GM03348 (cell line): ENCODE measurements at places on chromosomes 6 and 20.
A peak's percentile ranks its signal among the peaks of the same experiment; 100 is the strongest.

- peak; percentile 74 for DNase-seq
These were observed 44.4 kb downstream of the DSTN start for GRCh38 chr20:17614176-17614811.

- peak; percentile 43 for DNase-seq
These were observed 125.0 kb upstream of the DOK5 start for GRCh38 chr20:54350415-54350814.

GRCh38 chr6:42498473-42499128, 46.9 kb upstream of the TRERF1 start:
- no peak for DNase-seq

DNA sequence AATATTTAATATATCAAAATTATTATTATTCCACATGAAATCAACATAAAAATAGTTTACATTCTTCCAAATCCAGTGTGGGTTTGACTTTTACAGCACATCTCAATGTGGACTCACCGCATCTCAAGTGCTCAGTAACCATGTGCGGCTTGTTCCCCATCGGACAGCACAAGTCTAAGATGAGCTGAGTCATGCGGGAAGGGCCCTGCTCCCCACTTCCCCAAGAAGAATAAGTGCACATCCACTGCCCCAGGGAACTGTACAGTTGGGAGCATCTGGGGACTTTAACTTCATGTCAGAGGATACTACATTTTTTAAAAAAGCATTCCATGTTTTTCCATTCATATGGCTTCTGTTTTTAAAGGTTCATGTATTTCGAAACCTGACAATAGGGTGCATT, 325.6 kb downstream of the BTBD3 start:
- DNase-seq: no peak

DNA sequence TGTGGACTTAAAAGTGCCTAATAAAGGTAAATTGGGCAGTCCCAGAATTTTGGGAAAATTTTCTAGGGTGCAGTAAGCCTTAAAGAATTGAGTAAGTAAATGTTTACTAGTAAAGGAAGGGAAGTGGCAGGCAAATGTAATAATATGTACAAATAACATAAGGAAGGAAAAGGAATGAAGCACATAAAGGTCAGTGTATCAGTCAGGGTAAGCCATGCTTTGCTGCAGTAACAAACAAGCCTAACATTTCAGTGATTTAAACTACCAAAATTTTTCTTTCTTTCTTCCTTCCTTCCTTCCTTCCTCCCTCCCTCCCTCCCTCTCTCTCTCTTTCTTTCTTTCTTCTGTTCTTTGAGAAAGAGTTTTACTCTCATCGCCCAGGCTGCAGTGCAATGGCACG, 117.5 kb downstream of the HAO1 start:
- DNase-seq: no peak

GRCh38 chr20:61023612-61024011, 228.4 kb upstream of the CDH4 start:
- DNase-seq: no peak

DNA sequence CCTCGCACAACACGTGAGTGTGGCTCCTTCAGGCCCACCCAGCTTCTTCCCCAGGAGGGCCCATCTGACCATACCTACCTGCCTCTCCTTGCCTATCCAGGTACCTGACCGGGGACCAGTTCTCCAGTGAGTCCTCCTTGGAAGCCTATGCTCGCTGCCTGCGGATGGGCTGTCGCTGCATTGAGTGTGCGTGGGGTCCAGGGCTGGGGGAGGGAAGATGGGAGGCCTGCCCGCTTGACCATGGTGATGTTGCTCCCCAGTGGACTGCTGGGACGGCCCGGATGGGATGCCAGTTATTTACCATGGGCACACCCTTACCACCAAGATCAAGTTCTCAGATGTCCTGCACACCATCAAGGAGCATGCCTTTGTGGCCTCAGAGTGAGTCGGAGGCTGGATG, 26.5 kb downstream of the PLCG1 start:
- DNase-seq: no peak

DNA sequence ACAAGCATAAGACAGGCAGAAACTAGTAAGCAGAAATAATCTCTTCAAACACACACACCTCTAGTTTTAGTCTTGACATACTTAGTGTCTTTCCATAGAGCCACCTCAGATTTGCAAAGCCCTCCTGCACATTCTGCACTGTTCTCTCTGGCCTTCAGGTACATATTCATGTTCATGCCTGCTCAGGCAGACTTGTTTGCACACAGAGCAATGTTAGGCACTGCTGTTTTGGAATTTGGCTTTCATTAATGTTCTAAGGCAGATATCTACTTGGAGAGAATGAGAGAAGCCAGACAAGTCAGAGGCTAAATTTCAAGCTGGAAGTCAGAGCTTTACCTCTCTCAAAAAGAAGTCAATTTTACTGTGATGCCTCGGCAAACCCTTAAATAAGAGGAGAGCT, 21.3 kb upstream of the DST start:
- DNase-seq: no peak

- DNase-seq: no peak
These were observed 339.5 kb upstream of the HSF2 start for GRCh38 chr6:122059918-122060317.

GRCh38 chr6:166443166-166443565, 60.4 kb upstream of the MPC1 start:
- DNase-seq: no peak

GRCh38 chr20:17248224-17248623, 21.4 kb downstream of the PCSK2 start:
- no peak for DNase-seq

DNA sequence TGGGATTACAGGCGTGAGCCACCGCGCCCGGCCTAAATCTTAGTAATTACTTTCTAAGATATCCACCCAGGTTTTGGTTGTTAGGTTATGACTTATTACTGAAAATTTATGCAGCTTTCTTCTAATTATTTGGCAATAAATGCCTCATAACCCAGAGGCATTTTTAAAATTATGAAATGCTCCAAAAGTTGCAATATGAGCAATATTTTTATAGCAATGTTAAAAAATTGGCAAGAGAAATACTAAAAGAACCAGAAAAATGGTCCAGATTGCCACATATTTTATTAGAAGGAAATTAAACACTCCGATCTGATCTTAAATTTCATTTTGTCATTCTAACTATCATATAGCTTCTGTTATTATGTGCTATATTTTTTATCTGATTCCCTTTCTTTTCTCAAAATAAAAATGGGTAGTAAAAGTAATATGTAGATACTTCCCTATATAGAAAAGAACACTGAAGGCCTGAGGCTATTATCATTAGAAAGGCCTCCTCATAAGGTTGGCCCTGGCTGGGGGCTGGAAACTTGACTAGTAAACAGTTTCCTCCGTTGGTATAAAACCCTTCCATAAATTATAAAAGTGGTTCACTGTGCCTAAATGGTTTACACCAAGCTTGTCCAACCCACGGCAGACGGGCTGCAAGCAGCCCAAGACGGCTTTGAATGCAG, 22.1 kb downstream of the BLOC1S5 start:
- DNase-seq: no peak

DNA sequence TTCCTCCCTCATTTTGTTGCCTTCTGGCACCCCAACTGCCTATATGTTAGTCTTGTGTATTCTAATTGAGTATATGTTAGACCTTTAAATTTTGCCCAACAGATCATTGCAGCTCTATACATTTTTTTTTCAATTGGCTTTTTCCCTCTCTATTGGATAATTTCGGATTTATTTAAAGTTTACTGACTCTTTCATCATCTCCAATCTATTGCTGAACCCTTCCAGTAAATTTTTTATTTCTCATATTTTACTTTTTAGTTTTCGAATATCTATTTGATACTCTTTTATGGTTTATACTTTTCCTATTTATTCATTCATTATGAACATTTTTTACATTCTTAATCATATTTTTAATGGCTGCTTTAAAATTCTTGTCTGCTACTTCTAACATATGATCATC, 7.1 kb upstream of the SLC18B1 start:
- DNase-seq: no peak

DNA sequence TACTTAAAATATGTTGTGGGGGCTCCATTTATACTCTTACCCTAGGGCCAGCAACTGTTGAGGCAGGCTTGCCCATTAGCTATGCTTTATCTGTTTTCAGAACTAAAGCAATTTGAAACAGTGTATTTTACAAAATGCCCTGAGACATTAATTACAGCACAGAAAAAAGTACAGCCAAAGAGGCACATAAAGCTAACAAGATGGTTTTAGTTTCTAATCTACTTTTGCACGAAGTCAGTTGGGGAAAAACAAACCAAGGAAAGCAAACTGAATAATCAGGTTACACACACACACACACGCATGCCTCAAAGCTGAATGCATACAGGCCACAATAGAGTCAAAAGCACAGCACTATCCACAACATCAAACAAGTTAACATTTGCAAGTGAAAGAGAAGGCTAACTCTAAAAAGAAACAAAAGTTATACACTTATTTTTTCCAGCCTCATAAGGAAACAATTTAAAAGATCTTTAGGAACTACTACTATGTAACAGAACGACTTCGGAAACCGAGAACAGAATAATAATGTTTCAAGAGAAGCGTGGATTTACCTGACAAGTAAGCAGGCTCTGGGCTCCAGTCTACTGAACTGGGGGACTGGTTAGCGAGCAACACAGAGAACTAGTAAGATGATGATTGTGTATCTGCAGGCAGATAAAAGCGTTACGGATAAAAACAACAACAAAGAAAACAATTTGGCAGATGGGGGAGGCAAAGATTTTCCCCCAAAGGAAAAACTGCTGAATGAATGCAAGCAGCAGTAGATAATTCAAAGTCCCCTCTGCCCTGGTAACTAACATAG, 1.7 kb downstream of the SYCP2 start:
- DNase-seq: no peak

- DNase-seq: peak; percentile 71
These were observed 180.5 kb downstream of the PDE7B start for GRCh38 chr6:136031982-136032381.

GRCh38 chr6:53233309-53233708, 84.7 kb upstream of the GCM1 start:
- DNase-seq: no peak

GRCh38 chr6:122751326-122751725, 28.2 kb upstream of the FABP7 start:
- no peak for DNase-seq

DNA sequence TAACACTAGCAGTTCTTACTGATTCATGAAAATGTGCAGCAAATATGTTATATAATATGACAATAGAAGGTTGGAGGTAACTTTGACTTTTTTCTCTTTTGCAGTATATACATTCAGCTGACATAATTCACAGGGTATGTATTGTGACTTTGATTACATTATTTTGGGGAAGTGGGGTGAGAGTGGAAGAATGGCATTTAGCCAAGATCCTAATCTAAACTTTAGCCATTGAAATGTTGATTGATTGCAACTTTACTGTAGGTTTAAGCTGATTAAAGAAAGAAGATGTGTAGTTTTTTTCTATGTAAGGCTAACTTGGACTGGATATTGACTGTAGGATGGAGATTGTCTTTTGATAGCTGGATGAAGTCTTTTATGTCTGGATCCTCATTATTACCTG, 46.0 kb downstream of the MAPK14 start:
- no peak for DNase-seq

GRCh38 chr6:135182071-135183001, 1.2 kb downstream of the MYB start:
- peak; percentile 36 for DNase-seq

GRCh38 chr20:62381202-62381797, 5.6 kb upstream of the RPS21 start:
- no peak for DNase-seq

GRCh38 chr6:33314515-33314942, 651 bp upstream of the TAPBP start:
- DNase-seq: peak; percentile 75

- no peak for DNase-seq
These were observed 112.0 kb downstream of the BACH2 start for GRCh38 chr6:90184334-90185298.

DNA sequence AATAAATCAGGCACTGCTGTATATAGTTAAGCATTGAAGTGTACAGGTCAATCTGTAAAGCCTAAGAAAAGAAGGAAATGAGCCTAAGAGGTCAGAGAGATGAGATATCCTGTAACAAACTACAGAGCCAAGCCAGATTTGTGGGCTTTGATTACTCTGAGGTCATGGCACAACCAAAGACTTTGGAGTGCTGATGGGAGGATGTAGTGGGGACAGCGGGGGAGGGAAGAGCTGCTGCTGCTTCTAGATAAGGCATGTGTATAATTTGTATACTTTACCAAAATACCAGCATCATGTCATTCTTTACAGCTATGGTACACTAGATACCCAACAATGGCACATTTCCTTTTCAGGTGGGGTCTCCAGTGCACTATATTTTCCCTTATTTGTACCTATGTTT, 102.5 kb downstream of the OGFRL1 start:
- DNase-seq: no peak

DNA sequence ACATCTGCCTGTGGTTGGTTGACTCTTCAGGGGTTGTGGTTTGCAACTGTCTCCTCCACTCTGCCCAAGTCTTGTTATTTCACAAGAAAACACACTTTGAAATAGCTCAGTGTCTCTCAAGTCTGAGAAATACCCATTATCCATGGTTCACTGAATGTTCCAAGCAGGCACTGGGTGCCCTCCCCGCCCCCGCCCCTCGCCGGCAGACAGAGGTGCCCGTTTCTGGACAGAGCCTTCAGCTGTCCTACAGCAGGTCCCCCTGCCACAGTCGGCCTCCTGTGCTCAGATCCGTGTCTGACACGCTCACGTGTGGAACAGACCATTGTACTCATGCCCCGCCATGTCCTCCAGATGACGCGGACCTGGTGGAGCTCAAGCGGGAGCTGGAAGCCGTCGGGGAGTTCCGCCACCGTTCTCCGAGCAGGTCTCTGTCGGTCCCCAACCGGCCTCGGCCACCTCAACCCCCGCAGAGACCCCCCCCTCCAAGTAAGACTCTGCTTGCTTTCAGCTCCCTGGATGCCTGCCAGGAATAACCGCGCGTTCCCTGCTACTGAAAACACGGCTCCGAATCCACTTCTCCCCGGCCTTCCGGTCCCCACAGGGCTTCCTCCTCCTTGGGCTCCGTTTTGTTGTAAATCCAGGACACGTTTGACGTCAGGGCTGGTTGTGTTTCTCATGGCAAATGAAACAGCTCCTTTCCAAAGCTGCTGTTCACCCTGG, 81.4 kb downstream of the SERAC1 start:
- peak; percentile 88 for DNase-seq

DNA sequence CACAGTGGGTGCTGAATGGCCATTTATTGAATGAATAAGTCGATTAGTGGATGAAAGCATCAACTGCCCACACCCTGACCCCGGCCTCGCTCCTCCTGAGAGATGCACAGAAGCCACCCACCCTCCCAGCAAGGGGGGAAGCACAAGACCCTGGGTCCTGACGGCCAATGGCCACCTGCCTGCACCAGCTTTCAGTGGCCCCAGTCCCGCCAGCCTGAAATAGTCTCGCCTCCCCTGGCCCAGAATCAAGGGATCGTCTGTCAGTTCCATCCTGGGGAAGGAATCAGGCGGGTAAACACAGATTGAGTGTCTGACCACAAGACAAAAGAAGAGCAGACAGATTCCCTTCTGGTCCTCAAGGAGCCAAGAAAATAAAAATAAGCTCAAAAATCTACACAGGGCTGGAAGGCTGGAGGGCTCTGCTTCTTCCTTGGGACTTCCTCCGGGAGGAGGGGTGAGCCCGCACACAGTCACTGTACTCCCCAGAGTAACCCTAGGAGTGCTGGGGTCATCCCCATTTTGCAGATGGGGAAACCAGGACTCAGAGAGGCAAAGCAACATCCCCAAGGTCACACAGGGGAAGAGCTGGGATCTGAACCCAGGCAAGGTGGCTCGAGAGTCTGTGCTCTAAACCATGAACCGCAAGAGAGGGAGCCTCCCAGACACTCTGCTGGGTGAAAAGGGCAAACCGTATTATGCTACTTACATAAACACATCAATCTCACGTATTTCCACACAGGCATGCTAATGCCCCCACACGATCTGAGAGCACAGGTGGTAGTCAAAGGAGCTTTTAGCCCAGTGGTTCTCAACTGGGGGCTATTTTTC, 7.8 kb downstream of the PREX1 start:
- no peak for DNase-seq

- peak; percentile 25 for DNase-seq
These were observed 223.4 kb upstream of the MCHR2 start for GRCh38 chr6:100217225-100218012.
